Heart left ventricle (tissue), 16 donors: ENCODE measurements at places on chromosomes 6 and 20. TPM values are rescaled to one million over a fixed set of nuclear protein-coding genes. Genes with fewer than 3 reads are reported as not detected.

DNA sequence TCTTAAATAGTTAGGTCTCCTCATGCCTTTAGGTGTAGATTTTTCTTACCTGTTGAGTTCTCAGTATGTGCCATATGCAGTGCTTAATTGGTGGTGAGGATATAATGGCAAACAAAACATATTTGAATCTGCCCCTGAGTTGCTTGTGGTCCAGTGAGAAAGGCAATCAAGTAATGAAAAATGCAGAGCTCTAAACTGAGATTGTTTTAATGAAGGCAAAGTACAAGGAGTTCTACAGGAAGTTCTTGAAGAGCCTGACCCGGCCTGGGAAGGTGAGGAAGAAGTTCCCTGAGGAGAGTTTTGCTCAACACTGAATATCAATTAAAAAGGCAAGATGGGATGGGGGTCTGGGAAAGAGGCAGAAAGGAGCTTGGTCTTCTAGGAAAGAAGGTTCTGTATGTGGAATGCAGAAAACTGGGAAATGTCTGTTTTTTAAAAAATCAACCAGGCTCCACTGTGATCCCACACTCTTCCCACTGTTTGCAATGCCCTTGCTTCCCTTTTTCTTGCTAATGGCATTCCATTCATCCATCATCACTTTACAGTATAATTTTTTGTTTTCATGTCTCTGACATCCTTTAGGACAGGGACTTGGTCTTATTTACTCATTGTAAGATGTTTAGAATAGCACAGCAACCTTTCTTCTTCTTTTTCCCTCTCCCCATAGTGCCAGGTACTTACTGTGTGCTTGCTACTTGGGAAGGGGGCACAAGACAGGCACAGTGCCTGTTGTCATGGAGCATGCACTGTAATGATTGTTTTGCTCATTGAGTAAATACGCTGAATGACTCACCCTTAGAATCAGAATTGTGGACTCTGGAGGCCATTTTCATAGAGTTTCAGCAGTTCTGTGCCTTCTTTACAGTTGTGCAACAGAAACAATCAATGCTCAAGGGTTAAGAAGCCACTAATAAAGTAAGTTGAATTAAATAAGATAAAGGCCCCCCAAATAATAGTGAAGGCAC is 64.3 kb downstream of the ANKS1A start:
- H3K36me3 ChIP-seq: no peaks in the 10 kb centered on the region
- no peaks in the 10 kb centered on the region for H3K27me3 ChIP-seq
- no peak overlapping the region for H3K4me3 ChIP-seq
- peaks cover 28% of the 10 kb centered on the region for H3K4me1 ChIP-seq
- DNase-seq: no peak

GRCh38 chr6:88361298-88361697 is 195.2 kb upstream of the CNR1 start:
- no peaks in the 10 kb centered on the region for H3K27me3 ChIP-seq
- no peak for DNase-seq
- no peaks in the 10 kb centered on the region for H3K4me1 ChIP-seq
- no peak overlapping the region for H3K4me3 ChIP-seq
- no peak overlapping the region for H3K27ac ChIP-seq
- H3K36me3 ChIP-seq: no peaks in the 10 kb centered on the region

Gene C6orf163
- 0.67 TPM for total RNA-seq

- no peak overlapping the region for H3K4me3 ChIP-seq
- H3K4me1 ChIP-seq: no peaks in the 10 kb centered on the region
- no peak for DNase-seq
- H3K27ac ChIP-seq: no peak overlapping the region
Measured at GRCh38 chr20:60395991-60396390, 437.8 kb downstream of the CDH26 start.

Gene PSORS1C2
- total RNA-seq: not detected

DNA sequence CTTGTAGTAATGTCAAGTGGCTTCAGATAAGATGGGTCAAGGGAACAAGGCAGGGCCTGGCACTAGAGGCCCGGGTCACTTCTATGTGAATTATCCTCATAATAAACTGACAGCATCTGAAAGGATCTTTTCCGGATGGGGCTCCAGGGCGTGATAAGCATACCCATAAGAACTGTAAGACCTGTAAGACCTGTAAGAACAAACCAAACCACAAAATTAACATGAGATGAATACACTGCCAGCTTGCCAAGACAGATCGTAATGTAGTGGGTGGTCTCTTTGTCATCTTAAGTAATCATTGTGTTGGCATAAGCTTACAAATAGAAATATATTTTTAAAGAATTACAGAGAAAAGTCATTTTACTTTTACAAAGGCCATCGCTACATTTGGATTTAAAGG is 334.9 kb downstream of the RFPL4B start:
- H3K4me1 ChIP-seq: no peaks in the 10 kb centered on the region
- no peak overlapping the region for H3K4me3 ChIP-seq
- DNase-seq: no peak
- no peaks in the 10 kb centered on the region for H3K27me3 ChIP-seq

GRCh38 chr20:50372770-50373088 is 137.5 kb upstream of the PTPN1 start:
- no peaks in the 10 kb centered on the region for H3K36me3 ChIP-seq
- H3K27me3 ChIP-seq: peaks cover 3% of the 10 kb centered on the region
- no peak overlapping the region for H3K27ac ChIP-seq
- H3K4me3 ChIP-seq: no peak overlapping the region
- peaks cover 3% of the 10 kb centered on the region for H3K4me1 ChIP-seq

Gene EPB41L1
- total RNA-seq: 22.8 TPM

DNA sequence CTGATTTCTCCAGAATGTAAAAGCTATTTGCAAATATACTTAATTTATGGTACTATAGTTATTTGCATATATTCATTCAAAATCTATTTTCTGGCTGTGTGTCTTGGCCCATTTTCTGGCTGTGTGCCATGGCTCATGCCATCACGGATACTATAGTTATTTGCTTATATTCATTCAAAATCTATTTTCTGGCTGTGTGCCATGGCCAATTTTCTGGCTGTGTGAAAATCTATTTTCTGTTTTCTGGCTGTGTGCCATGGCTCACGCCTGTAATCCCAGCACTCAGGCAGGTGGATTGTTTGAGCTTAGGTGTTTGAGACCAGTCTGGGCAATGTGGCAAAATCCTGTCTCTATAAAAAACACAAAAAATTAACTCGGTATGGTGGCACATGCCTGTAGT is 28.9 kb upstream of the RIPK1 start:
- H3K27me3 ChIP-seq: no peaks in the 10 kb centered on the region
- no peak overlapping the region for H3K4me3 ChIP-seq
- no peak for DNase-seq
- no peaks in the 10 kb centered on the region for H3K36me3 ChIP-seq

DNA sequence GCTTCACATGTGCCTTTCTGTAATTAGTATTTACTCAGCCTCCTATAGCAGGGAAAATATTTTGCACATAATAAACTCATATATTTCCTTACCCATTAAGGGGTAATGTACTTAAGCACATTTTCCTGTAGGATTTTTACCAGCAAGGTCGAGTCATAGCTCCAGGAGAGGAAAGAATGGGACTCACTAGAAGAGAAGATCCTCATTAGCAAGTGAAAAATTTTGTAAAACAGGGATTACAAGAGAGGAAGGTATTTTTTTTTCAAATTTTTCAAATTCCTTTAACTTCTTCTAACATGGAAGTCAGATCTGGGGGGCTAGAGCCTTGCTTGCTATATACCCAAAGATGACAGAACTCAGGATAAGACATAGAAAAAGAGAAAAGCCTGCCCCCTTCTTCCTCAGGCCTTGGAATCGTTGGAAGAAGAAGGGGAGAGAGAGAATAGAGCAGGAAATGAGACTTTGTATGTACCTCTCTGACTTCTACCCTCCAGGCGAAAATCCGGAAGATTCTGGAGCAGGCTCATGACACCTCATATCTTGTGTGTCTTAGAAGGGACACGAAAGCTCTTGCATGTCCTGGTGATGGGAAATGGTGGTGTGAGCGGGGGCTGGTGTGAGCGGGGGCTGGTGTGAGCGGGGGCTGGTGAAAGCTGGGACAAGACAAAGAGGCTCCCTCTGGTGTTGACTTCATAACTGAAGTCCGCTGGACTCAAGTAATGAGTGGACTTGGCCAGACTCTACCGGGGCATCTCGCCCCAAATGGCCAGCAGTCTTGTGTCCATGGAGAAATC is 256.9 kb upstream of the PLCB4 start:
- H3K4me1 ChIP-seq: no peaks in the 10 kb centered on the region
- no peak for DNase-seq
- H3K27me3 ChIP-seq: no peaks in the 10 kb centered on the region
- H3K36me3 ChIP-seq: no peaks in the 10 kb centered on the region

- H3K36me3 ChIP-seq: no peaks in the 10 kb centered on the region
- no peaks in the 10 kb centered on the region for H3K27me3 ChIP-seq
- peak overlapping the region; percentile 46 for H3K4me3 ChIP-seq
- H3K4me1 ChIP-seq: peaks cover 30% of the 10 kb centered on the region
- DNase-seq: no peak
- H3K27ac ChIP-seq: peak overlapping the region; percentile 92
Measured at GRCh38 chr6:158043008-158043407, 61.3 kb downstream of the SYNJ2 start.

- no peaks in the 10 kb centered on the region for H3K4me1 ChIP-seq
- no peak overlapping the region for H3K4me3 ChIP-seq
- no peak for DNase-seq
Measured at GRCh38 chr20:5539691-5540090, 210.5 kb upstream of the SHLD1 start.

Gene FAM184A
- total RNA-seq: 1.0 TPM

DNA sequence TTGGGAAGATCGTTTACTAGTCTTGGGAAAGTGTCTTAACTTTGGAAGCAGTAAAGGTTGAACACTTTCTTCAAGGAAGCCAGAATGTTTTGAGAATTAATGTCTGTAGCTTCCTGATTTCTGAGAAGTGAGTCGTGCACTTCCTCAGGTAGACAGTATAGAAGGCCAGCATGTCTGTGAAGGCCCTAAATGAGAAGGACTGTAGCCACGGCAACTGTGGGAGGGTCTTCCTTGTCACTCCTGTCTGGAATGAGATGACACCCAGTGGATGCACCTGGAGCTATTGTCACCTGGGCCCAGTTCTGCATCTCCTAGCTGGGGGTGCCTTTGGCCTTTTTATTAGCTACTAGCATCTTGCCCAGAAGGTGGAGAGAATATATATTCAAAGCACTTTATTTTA is 8.8 kb downstream of the STX16 start:
- H3K4me3 ChIP-seq: no peak overlapping the region
- H3K27ac ChIP-seq: no peak overlapping the region
- no peak for DNase-seq
- peaks cover 44% of the 10 kb centered on the region for H3K4me1 ChIP-seq

Gene ALDH5A1
- total RNA-seq: 18.1 TPM

Gene LBP
- total RNA-seq: 0.44 TPM

- DNase-seq: no peak
- H3K27me3 ChIP-seq: no peaks in the 10 kb centered on the region
- no peak overlapping the region for H3K27ac ChIP-seq
- H3K4me1 ChIP-seq: no peaks in the 10 kb centered on the region
Measured at GRCh38 chr6:107032051-107032450, 4.1 kb downstream of the MTRES1 start.

Gene RHAG
- total RNA-seq: 2.1 TPM

DNA sequence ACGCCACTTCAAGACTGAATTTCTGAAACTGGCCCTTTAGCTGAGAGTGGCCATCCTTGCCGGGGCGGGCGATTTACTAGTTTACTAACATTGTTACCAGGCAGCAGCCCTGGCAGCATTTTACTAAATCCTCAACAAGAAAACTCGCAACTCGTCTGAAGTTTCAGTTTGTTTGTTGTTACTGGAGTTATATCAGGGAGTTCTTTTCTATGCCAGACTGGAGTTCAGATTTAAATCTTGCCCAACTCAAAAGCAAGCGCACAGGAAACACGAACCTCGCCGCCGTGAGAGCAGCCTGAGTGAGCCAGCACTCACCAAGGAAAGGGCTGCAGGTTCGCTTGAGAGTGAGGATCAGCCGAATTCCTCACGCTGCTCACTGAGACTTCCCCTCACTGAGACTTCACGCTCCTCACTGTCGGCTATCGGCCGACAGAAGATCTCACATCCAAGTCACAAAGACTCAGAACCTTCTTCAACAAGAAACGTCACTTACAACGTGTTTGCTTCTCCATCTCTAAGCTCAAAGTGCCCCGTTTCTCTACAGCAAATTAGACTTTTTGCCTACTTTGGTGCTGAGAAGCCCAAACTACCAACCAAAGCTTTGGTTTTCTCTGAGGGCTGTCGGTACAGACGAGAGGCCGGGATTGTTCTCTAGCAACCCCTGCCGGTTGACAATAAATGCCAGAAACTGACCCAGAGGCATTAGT is 78.9 kb downstream of the OLIG3 start:
- H3K36me3 ChIP-seq: no peaks in the 10 kb centered on the region
- peaks cover 29% of the 10 kb centered on the region for H3K27me3 ChIP-seq
- peak overlapping the region; percentile 52 for H3K4me3 ChIP-seq
- H3K27ac ChIP-seq: peak overlapping the region; percentile 54
- DNase-seq: peak; percentile 40

Gene TFAP2A
- 0.33 TPM for total RNA-seq

Gene PCSK2
- 0.56 TPM for total RNA-seq

- no peaks in the 10 kb centered on the region for H3K36me3 ChIP-seq
- DNase-seq: no peak
- H3K4me1 ChIP-seq: no peaks in the 10 kb centered on the region
- no peaks in the 10 kb centered on the region for H3K27me3 ChIP-seq
- H3K4me3 ChIP-seq: no peak overlapping the region
Measured at GRCh38 chr6:70186461-70186860, 116.4 kb downstream of the COL9A1 start.

Gene AIF1
- 10.4 TPM for total RNA-seq

DNA sequence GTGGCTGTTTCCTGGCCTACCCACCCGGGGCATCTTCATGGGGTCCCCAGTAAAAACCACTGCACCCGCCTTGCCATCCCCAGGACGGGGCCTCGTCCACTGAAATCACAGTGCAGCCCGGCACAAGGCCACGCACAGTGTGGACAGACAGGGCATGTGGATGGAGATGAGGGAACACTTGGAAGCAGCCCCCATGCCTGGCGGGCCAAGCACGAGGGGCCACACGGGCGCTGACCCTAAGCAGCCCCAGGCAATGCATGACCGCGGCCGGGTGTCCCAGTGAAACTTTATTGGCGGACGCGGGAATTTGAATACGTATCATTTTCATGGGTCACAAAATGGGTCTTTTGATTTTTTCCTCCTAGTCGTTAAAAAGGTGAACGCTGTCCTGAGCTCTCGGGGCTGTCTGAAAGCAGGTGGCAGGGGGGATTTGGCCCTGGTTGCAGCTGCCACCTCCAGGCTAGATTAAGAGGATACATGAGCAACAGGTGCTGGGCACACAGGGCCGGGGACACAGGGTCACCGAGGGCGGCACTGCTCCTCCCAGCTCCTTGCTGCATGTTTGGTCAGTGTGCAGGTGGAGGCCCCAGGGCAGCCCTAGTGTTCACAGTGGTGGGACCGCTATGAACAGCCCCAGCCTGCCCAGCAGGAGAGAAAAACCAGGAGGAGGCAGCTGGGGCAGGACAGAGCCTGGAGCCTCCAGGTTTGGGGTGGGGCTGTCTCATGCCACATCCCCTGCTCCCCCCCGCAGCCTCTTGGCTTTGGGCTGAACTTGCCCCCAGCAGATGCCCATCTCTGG is 74.9 kb upstream of the SLCO4A1 start:
- no peaks in the 10 kb centered on the region for H3K27me3 ChIP-seq
- peaks cover 19% of the 10 kb centered on the region for H3K4me1 ChIP-seq
- H3K36me3 ChIP-seq: peaks cover 15% of the 10 kb centered on the region
- no peak for DNase-seq
- no peak overlapping the region for H3K27ac ChIP-seq
